ENCODE measurements at places on chromosomes 7 and 10.

DNA sequence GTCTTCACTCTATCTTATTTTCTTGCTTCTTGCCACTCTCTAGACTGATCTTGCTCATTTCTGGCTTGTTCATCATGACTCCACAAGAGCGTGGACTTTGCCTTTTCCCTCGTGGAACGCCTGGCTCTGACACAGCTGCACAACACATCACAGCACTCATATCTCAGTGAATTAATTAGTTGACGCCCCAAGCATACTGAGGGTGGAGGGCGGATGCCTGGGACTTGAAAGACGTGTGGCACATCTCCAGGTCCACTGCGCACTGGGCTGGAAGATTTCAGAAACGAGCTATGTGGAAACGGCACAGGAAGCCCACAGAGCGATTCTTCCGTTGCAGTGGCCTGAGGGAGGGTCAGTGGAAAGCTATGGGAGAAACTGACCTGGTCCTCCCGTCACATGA lies 23.6 kb upstream of the PLEKHA1 start:
- DNase-seq: no peak

DNA sequence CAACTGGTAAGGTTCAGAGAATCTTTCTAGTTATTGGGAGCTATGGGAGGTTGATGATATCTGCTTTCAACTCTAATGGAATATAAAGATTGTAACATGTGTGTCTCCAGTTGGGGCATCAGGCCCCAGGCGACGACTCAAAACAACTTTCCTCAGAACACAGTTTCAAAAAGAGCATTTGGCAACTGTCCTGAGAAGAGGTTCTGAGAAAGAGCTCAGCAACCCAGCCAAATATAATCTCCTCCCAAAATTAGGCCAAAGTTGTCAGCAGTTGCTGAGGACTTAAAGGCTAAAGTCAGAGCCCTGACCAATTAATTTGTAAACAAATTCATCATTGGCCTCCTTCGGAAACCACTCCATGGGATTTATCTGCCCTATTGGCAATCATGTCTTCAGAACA lies 251.1 kb upstream of the NFE2L3 start:
- no peak for DNase-seq

DNA sequence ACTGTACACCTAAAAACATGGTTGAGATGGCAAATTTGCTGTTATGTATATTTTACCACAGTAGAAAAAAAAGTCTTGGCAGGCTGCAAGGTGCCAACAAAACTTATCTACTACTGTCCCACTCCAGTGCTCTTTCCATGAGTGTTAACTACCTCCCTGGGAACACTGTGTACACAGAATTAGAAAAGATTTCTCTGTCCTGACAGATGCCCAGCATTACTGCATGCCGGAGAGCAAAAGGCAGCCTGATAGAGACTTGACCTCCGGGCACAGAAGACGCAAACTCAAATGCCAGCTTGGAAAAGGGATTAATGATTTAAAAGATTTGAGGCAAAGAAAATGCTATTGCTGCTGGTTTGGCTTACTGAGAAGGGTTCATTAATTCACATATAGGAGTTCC lies 228.8 kb downstream of the TMEM178B start:
- no peak for DNase-seq

GRCh38 chr7:134527979-134528371 lies 608 bp downstream of the AKR1B10 start:
- DNase-seq: no peak

DNA sequence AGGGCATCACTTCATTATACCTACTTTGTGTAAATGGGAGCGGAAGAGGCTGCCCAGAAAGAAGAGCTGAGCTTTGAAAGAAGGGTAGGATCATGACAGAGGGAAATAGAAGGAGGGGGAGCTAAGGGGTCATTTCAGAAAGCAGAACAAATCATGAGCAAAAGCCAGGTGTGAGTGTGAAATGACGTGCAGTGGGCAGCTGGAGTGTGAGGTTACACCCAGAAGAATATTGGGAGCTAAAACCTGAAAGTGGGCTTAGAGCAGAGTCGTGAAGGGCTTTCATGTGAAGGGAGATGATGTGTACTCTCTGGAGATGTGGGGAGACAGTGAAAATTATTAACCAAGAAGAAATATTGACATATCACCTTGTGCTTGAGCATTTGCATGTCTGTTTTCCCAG lies 245.0 kb upstream of the YAE1 start:
- no peak for DNase-seq
